ENCODE measurements at places on chromosomes 2 and 18.

GRCh38 chr18:46623541-46623940 is 33.5 kb downstream of the LOXHD1 start:
- no peak for DNase-seq

DNA sequence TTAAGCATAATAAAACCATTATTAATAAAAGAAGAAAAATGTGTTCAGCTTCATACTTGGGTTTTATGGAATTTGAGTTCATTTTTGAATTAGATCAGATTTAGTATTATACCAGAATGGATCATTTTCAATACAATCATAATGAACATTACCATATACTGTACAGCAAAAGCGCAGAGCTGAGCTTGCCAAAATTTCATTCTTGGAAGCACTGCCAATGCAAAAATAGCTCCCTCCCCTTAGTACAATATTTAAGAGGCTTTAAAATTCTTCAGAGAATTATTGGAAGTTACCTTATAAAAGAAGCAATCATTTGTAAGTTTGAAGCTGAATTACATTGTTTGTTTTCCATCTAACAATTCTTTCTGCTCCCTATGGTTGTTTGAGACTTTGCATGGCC is 938.1 kb upstream of the SLC39A10 start:
- DNase-seq: no peak

DNA sequence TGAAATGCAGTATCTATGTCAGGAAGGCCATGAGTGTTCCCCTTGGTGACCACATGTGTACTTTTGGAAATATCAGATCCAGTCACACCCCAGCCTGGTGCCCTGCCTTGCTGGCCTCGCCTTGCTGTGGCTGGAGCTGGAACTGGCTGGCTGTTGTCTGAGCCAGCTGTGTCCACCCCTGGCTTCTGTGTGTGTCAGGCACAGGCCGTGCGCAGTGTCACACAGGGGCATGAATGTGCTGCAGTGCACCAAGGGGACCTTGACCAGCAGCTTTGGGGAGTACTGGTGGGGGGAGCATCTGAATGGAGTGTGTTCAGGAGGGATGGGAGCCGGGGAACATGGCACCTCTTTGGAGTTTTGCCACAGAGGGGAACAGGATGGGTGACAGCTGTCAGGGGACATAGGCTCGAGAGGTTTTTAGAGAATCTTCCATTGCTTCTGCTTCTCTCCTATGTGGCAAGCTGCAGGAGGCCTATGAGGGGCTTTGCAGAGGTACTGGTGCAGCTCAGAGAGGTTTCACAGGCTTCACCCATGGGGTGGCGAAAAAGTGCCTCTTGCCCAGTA is 44.7 kb upstream of the FAHD2A start:
- DNase-seq: no peak

DNA sequence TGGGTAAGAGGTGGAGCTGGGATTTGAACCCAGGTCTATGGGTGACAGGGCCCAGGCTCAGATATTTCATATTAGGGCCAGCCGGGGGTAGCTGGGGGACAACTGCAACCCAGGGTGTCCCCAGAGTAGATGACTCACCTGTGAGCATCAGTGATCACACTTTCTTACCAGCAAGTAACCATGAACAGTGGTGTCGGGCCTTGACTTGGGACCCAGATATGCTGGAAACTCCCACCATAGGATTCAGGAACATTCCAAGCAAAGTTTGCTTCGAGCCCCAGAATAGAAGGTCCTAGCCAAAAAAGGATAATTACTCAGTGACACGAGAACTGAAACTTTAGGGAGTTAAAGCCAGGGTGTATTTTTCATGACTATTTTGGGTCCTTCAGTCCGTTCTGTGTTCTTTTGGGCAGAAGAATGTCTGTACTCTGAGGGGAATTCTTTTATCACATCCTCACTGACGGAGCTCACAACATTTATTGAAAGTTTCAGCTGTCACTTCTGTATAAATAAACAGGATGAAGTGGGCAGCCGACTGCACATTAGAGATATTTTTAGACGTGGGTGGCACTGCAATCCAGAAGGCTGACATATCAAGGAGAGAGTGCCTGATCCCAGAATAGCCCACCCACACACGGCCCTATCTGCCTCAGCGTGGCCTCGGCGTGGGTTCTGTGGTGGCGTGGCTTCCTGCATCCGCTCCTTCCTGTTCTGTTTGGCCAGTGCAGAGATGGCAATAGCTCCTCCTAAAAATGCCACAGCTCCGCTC is 45.6 kb downstream of the RAMP1 start:
- DNase-seq: no peak

- DNase-seq: no peak
Measured at GRCh38 chr2:25386971-25387875, 45.5 kb upstream of the DNMT3A start.

DNA sequence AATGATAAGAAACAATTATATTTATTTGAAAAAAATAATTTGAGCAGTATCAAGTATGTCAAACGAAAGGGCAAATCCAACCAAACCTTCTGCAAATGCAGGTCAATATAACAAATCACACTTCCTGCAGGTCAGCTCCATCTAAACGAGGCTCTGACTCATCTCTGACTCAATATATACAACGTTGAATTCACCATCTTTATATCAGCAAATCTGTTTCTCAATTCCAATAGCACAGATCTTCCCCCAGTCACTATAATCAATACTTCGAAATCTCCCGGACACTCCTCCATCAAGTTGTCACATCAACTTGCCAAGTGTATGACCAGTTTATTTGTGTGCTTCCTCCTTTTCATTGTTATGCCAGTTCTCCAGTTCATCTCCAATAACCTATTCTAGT is 388.9 kb downstream of the ZEB2 start:
- no peak for DNase-seq

DNA sequence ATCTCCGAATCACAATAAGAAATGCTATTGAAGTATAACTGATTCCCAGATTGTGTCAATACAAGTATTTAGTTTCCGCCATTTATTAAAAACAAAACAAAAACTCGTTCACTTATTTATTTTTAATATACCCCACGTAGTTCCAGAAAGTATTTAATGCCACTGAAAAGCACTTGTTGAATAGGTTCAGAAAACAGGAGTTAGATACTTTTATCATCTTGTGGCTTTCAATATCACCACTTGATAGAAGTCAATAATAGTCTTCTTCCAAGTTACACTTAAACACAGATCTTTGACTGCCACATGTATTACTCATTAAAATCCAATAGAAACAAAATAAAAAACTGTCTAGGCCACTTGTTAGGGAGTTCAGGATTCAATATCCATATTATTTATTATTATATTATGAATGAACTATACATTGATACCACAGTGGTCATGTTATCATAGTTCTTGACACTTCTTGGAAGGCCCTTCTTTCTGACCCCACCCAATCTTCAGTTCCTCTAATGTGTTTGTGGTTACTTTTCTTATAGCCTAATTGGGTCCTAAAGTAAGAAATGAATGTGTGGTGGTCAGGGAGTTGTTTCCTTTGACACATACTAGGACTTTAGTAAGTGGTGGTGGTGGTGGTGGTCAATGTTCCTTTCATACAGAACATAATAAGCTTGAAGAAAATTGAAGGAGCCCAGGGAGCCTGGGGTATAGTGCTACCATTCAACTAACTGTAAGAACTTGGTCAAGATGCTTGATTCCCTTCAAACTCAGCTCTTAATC is 221.3 kb upstream of the ITGA4 start:
- DNase-seq: no peak

DNA sequence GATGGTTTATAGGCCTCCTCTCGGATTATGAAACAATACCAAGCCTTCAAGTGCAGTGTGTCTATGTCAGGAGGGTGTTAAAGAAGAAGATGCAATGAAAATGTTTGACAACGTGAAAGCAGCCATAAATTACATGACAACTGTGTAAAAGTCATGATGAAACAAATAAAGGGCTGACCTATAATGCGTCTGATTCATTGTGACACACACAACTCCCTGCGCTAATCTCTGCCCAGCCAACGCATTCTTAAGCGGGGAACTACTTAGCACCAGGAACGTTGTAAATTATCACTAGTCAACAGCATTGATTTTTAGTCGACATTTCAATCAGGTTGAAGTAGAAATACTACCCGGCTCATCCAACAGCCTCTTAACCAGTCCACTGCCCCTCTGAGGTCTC is 26.8 kb downstream of the BCL11A start:
- DNase-seq: no peak

DNA sequence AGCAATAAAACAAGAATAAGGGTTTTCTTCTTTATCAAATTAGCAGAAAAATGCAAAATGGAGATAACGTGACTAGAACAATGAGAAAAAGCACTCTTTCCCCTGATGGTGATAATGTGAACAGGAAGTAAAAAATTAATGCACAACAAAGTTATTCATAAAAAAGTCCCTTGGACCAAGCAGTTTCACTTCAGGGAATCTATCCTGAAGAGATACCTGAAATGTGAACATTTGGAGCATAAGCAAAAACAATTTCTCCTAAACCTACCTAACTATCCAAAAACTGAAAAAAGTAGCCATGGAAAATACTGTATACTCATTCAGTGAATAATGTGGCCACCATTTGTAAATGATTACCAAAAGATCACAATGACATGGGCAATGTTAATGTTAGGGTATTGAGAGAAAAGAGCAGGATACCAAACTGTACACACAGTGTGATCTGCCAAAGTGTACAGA is 48.7 kb downstream of the TRIP12 start:
- DNase-seq: no peak

DNA sequence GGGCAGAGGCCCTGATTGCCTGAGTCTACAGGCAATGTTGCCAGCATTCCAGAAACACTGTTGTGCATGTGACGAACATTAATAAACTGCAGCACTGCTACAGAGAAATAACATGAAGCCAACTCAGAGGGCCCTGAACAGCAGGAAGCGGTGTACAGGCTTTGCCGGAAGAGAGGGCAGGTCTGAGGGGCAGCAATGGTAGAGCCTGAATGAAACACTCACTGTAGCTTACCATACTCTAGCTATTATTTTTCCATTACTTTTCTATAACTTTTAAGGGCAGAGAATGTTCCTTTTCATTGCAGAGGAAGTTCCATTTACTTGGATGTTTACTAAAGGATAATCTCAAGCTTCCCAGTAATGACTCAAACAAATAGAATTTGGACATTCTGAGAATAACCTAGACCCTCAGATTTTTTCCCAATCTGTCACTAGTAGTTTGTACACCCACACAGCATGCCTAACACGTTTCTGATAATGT is 150.4 kb downstream of the MTX2 start:
- DNase-seq: no peak

- no peak for DNase-seq
Measured at GRCh38 chr2:241943209-241943850, 73.8 kb downstream of the RTP5 start.

- DNase-seq: no peak
Measured at GRCh38 chr2:121888189-121888557, 132.7 kb downstream of the TSN start.

DNA sequence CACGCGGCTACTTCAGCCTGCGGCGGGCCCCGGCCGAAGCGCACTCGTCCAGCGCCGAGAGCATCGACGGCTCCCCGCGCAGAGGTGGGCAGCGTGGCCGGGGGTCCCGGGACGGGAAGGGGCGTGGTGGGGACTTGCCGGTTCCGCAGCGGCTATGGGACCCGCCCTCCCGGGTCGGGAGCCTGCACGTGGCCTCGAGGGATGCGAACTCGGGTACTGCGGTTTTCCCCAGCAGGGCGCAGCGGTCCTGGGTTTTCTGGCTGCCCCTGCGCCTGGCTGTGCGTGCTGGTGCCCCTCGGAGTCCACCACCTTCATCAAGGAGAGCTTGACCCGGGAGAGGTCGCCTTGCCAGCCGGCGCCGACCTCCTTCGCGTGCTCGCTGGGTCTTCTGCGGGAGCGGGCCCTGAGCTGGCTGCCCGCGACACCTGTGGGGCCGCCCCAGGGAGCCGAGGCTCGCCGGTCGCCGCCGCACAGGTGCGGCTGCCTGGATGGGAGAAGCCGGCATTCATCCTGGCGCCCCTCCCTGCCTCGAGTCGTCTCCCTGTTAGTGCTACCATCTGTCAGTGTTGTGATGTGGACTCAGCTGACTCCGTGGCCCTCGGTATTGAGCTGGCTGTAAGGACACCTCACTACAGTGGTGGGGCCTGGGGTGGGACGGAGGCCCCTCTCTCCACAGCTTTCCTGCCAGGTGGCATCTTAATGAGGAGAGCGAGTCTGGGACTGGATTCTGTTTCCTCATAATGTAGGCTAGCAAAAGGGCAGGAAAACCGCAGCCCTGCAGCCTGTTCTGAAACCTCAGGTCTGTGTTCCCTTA is 177.3 kb downstream of the AGAP1 start:
- DNase-seq: no peak

DNA sequence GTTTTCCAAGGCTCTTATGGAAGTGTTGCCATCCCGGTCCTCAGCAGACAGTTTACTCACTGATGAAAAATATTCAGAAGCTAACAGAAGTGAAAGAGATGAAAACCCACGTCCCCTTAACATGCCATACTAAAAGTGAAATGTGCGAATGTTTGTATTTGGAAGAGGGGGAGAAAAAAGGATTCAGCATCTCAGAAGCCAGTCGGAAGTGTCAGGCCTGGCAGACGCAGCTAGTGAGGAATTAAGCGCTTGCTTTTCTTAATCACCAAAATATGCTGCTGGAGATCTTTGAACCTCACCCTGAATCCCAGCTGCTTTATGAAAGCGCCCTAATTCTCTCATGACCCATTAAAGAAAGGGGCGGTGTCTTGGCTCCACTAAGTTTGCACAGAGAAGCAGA is 653.7 kb downstream of the DCDC2C start:
- no peak for DNase-seq

- DNase-seq: no peak
Measured at GRCh38 chr2:234694244-234695013, 197.5 kb upstream of the ARL4C start.

- DNase-seq: no peak
Measured at GRCh38 chr2:38233231-38233983, 143.7 kb downstream of the ATL2 start.

- DNase-seq: no peak
Measured at GRCh38 chr18:22840606-22841144, 92.5 kb upstream of the RBBP8 start.

DNA sequence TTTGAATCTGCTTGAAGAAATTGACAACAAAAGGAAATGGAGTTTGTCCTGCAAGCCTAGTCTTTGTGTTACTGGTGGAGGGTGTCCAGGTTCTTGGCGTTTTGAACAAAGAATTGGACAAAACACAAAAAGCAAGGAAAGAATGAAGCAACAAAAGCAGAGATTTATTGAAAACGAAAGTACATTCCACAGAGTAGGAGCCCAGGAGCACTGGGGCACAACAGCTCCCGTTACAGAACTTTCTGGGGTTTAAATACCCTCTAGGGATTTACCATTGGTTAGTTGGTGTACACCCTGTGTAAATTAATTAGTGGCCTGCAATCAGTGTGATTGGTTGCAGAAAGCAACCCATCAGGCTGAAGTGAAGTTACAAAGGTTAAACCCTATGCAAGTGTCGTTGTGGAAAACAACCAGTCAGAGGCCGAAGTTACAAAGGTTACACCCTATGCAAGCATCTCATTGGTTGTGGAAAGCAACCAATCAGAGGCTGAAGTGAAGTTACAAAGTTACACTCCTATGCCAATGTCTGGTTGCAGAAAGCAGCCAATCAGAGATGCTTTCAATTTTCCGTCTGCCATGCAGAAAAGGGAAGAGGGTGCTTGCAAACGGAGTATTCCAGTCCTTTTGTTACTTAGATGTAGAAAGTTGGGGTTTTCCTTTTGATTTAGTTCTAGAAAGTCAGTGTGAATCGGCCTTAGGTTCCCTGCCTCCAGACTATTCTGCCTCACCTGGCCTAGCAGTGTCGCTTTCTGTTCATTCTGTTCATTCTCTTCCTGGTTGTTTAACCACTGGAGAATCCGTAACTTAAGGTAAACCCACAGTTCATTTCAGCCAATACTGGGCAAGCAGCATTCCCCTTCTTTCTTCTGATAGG is 47.6 kb upstream of the PTH2R start:
- no peak for DNase-seq

GRCh38 chr2:43293744-43294695 is 67.6 kb upstream of the ZFP36L2 start:
- DNase-seq: no peak

All from T-helper 22 cell (primary cell).